ENCODE measurements at places on chromosomes 4 and X.

DNA sequence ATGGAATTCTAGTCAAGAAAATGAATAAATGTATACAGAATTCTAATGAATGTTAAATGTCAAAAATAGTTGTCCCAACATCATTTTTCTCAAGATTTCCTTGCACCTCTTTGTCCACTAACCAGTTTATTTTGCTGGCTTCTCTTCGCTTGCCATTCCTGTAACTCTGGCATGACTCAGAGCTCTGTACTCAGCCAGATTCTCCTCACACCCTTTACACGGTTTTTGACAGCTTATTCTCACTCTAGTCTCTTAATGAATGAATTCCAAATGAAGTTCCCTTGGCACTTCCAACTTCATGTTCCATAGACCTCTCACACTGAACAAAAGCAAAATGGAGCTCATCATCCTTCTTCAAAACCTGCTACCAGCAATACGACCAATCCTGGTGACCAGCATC lies 419.3 kb upstream of the SLIT2 start:
- no peak for DNase-seq

DNA sequence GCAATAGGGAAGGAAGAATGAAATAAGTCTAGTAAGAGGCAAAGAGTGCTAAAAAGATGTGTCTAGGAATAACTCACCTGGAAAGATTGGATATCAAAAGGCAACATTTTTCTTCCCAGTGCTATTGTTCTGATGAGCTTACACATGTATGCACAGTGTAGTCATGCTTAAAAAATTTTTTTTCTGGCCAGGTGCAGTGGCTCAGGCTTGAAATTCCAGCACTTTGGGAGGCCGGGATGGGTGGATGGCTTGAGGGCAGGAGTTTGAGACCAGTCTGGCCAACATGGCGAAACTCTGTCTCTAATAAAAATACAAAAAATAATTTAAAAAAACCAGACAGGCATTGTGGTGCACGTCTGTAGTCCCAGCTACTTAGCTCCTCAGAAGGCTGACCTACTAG lies 795.8 kb upstream of the IGFBP7 start:
- DNase-seq: peak; percentile 88

DNA sequence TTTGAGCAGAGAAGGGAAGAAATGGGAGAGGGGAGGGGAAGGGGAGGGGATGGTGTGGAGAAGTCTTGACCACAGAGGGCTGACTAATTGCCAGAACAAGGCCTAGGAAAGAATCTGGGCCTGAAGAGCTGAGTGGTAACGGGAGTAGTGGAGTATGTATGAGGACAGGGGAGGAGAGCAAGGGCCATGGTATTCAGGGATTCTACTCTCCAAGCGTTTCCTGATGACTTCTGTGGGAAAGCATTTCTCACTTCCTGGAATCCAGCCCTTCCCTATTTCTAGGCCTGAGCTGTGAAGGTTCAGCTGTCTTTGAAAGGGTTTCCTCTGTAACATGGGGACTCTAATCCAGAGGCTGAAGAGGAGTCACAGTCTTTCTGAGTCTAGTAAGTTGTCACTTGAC lies 19.7 kb upstream of the SOX3 start:
- DNase-seq: no peak

GRCh38 chrX:110759785-110760184 lies 35.8 kb downstream of the CHRDL1 start:
- DNase-seq: no peak

DNA sequence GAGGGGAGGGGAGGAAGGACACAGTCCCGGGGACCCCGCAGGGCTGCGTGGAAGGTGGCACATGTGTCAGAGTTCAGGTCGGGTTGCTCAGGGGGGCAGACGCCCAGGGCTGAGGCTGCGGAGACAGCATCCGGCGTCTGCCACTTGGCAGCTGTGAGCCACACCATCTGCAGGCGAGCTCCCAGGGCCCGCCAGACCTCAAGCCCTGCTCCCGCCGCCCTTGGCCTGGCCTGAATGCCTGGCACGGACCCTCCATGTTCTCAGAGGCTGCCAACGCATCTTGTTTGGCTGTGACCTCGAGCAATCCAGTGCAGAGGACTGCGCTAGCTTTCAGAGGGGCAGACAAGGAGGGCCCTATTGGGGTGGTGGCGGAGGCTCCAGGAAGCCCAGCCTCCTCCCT lies 5.1 kb downstream of the BGN start:
- no peak for DNase-seq

Data from trophoblast cell (in vitro differentiated cells and primary cell).